ENCODE measurements at places on chromosomes 6 and 20. TPM values are rescaled to one million over a fixed set of nuclear protein-coding genes. Genes with fewer than 3 reads are reported as not detected.

SIRPB1 gene
- 35.8 TPM for total RNA-seq

NKX2-4 gene
- total RNA-seq: not detected

BMP5 gene
- 13.3 TPM for total RNA-seq

SAMD3 gene
- 5.5 TPM for total RNA-seq

FAM184A gene
- 15.9 TPM for total RNA-seq

BPHL gene
- 12.7 TPM for total RNA-seq

CTSZ gene
- total RNA-seq: 533 TPM

TTK gene
- total RNA-seq: 1.7 TPM

LY6G5C gene
- 2.9 TPM for total RNA-seq

WFDC10B gene
- total RNA-seq: 1.2 TPM

MATN4 gene
- total RNA-seq: not detected

NFYA gene
- 21.0 TPM for total RNA-seq

PBOV1 gene
- total RNA-seq: not detected

PDYN gene
- not detected for total RNA-seq

PRICKLE4 gene
- total RNA-seq: 12.1 TPM

CITED2 gene
- total RNA-seq: 275 TPM

PSORS1C1 gene
- 10.5 TPM for total RNA-seq

CD2AP gene
- 38.1 TPM for total RNA-seq

TSPO2 gene
- not detected for total RNA-seq

PRDM13 gene
- not detected for total RNA-seq

KIF25 gene
- 0.56 TPM for total RNA-seq

NT5E gene
- total RNA-seq: 18.0 TPM

SLC4A11 gene
- 5.0 TPM for total RNA-seq

SLC22A1 gene
- total RNA-seq: 2.6 TPM

Measured in lower lobe of right lung (tissue), 2 donors.